ENCODE measurements at places on chromosomes 4 and X.

DNA sequence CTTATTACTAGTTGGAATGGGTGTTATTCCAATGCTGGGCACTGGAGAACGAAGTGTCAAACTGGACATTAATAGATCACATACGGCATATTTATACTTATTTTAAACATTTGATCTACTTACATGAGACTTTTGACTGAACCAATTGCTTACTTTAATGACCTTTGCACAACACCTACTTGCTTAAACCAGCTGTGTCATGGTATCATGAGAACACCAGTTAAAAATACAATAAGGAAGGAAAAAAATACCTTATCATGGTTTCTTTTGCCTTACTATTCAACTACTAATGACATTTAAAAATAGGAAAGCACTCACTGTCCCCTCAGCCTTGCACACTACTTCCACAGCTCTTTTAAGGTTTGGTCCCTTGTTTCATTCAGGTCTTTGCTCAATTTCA lies 146.9 kb downstream of the FAM13A start:
- DNase-seq, result no peak

GRCh38 chr4:168685136-168685809 lies 188.4 kb downstream of the PALLD start:
- DNase-seq, result no peak

DNA sequence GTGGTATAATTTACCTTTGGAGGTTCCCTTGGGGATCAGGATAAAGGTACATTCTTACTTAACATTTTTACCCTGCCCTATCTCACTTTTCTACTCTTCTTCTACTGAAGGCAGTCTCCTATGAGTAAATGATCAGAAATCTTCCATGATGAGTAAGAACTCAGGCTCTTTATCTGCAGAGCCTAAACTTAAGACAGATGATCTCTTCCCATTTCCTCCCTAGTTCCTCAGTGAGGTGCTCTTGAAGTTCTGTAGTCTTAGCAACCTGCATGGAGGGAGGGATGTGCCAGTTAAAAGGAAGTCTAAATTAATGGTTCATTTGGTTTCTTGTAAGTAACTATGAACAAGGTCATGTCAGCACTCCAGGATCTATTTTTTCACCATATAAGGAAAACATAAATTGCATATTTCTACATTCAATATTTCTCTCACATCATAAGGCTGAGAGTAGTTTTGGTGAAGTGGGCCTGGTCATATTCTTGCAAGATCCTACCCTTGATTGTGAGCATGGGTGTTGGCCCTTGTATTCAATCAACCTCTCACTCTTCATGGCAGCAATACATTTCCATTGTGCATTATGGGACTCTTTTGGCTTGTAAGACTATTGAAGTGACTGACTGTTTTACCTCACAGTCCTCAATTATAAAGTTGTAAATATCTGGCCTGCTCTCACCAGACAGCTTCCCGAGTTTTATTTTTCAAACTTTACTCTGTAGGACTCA lies 295.5 kb downstream of the SLC7A11 start:
- DNase-seq, result no peak

GRCh38 chr4:55123791-55124190 lies 1.6 kb downstream of the KDR start:
- no peak for DNase-seq

DNA sequence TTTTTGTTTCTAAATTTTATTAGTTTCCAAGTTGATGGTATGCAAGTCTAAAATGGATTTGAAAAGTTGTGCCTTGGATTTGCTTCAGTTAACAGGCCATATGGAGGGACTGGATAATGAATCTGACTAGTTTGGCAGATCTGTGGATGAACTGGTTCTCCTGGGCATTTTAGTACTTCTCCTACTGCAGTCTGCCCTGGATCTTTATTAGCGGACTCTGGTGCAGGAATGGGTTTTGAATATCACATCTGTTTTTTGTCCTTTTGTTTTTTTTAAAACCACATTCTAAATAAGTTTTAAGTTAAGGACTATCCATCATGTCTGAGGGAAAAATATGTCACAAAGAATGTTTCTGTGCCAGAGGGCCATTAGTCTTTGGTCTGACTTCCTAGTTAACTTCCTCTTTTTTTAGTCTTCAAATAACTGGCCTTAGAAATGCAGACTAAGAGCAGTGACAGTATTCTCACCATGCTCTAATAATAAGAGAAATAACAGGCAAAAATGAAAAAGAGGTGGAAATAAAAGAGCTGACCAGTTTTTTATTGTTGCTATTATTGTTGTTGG lies 13.9 kb upstream of the DCK start:
- no peak for DNase-seq

- DNase-seq, result no peak
These were observed 17.7 kb downstream of the SPON2 start for GRCh38 chr4:1154523-1155182.

GRCh38 chr4:23113104-23113503 lies 420.4 kb downstream of the GBA3 start:
- no peak for DNase-seq

DNA sequence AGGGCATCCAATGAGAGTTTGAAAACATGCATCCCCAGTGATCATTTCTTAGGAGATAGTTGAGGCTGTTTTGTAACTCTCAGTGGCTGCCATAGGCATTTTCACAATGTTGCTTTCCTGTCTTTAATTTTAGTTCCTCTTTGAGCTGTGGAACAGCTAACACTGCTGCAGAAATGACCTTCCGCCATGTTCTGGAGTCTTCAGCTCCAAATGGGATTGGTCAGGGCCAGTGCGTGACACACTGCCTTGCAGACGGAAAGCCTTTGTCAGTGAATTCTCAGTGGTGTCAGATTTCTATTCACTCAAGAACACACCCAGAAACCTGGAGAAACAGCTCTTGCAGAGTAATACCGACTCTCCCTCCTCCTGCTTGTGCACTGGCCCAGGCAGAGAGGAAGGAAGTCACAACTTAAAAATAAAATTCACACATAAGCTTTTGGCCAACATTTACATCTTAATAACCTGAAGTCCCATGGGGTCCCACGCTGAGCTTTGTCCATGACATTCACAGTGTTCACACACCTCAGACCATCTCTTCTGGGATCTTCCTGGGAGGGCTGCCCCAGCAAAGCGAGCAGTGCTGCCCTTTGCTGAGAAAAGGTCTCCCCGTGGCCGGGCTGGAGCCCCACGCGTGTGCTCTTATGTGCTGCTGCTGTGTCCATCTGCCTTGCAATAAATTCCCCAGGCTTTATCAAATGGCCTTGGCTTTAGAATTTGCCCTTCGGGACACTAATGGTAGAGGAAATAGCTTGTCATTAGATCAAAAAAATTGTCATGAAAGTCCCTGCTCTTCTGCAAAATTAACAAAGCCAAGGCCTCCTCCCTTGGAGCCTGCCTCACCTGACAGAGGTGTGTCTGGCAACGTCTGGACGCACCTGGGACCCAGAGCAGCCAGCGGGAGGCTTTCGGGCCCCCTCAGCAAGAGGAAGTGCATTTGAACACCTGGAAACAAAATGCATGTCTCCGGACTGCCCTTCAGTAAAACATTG lies 126.8 kb downstream of the IRF2 start:
- DNase-seq, result no peak

GRCh38 chr4:52059372-52059771 lies 8.3 kb downstream of the SPATA18 start:
- DNase-seq, result no peak

GRCh38 chr4:122830426-122831095 lies 3.9 kb downstream of the FGF2 start:
- no peak for DNase-seq

- peak; percentile 7 for DNase-seq
These were observed 2.0 kb upstream of the CXorf66 start for GRCh38 chrX:139967300-139967699.

DNA sequence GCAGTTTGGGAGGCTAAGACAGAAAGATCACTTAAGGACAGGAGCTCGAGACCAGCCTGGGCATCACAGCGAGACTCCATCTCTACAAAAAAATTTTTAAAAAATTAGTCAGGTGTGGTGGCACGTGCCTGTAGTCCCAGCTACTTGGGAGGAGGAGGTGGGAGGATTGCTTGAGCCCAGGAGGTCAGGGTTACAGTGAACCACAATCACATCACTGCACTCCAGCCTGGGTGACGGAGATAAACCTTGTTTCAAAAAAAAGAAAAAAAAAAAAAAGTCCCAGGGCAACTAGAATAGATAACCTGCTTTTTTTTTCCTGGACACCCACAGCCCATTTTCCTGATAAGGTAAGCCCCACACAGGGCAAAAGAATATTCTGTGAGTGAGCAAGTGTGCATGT lies 96.3 kb downstream of the C4orf51 start:
- no peak for DNase-seq

DNA sequence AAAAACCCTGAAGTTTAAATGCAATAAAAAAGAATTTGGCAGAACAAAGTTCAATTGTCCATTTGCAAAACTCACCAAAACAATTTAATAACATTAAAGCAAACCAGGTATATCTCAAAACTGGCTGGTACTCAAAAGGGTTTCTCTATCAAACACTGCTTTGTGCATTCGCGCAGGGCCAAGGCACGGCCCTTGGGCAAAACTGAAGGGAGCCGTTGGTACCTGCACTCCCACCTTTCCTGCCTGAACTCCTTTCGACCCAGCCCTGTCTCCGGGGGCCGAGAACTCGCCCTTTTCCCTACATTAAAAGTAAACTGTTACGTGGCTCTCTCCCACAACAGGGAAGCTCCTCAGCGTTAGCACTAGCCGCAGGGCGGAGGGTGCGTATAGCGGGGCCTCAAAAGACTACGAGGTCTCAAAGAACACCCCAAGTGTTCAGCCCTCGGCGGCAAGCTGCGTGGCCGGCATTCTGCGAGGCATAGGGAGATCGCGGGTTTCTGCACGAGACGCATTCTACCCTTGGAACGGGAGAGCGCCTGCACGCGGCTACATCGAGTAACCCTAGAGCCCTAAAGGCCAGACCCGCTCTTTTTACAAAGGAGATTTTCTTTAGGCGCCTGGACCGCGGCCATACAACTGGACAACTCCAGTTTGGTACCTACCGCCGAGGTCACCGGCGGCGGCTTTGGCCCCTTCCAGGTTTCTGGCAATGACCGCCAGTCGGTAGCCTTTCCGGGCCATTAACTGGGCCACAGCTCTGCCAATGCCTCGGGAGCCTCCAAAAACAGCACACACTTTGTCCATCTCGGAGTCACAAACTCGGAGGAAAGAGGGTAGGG lies 550 bp downstream of the CBR4 start:
- DNase-seq, result peak; percentile 73

GRCh38 chr4:73814679-73815078 lies 21.8 kb upstream of the CXCL6 start:
- DNase-seq, result no peak

DNA sequence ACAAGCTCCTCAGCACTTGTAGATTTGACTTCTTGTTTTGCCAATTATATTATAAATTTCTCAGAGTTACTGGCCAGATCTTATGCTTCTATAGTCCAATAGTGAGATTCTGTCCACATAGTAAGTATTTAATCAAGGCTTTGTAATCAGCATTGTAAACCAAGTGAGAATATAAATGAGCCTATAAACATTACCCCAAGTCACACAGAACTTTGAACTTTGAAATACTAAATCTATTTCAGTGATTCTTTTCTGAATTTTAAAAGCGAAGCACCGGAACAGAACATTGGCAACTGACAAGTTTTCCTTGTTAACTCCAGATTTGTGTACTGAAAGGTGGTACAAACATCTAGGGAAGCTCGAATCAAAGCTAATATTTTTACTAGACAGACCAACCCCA lies 37.2 kb downstream of the PPM1K start:
- DNase-seq, result no peak

- peak; percentile 6 for DNase-seq
These were observed 48.1 kb upstream of the TSPAN7 start for GRCh38 chrX:38513112-38513742.

GRCh38 chr4:64857815-64858214 lies 448.6 kb upstream of the TECRL start:
- DNase-seq, result no peak

GRCh38 chr4:76208005-76208765 lies 5.4 kb downstream of the SCARB2 start:
- DNase-seq, result peak; percentile 70

DNA sequence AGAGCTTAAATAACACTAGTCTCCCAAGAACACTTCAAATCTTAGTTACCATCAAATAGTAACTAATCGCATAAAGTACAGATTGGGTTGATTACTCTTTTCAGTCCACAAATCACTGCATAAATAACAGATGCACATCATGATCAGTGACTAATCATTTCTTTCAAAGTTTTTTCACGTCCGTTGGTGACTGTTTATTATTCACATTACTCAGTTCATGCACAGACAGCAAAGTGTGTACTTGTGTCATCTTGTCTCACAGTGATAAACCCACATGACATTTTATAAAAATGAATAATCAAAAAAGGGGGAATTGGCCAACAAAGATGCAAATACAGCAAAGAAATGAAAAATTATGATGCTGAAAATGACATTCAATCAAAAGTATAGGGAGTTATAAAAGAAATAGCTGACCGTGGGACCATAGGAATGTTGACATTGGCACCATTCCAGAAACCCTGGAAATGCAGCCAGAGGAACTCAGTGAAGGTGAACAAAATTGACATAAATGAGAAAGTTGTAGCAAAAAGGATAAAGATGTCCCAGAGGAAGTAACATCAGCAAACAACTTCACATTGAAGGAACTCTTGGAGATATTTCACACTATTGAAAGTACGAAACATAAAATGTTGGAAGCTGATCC lies 161.5 kb downstream of the SOX3 start:
- DNase-seq, result no peak

DNA sequence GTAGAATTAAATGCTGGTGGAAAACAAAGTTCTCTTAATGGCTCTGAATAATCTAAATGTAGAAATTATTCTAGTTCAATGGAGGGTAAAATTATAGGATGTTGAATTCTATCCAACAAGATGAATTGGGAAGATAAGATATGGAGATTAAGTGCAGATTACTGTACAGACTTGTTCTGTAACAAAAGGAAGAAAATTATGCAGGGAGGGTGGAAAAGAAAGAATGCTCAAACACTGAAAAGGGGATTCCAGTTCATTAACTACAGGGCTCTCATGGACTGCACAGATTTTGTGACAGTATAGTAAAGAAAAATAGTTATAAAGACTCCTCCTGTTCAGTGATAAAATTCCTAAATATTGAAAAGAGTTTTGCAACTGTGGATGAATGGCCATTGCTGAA lies 1794.0 kb upstream of the PCDH7 start:
- no peak for DNase-seq

DNA sequence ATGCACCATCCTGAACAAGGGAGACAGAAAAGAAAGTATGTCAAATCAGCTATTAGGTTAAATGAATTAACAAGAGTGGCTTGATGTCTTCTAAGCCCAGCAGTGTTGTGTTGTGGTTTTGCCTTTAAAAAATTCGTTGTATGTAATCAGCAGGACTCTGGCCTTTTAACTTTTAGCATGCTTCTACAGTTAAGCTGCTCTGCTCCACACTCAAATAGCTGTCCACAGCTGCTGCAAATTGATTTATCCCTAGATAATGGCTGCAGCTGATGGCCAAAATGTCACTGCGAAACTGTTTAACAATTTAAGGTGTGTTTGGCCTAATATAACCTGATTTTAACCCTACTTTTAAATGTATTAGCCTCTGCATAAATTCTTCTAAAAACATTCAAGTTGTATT lies 85.8 kb downstream of the CXXC4 start:
- DNase-seq, result no peak

GRCh38 chrX:47176101-47176740 lies 17.4 kb upstream of the UBA1 start:
- DNase-seq, result no peak
